ENCODE measurements at places on chromosomes 7 and 10.

GRCh38 chr10:97154781-97155180, 31.0 kb downstream of the SLIT1 start:
- no peak for DNase-seq

DNA sequence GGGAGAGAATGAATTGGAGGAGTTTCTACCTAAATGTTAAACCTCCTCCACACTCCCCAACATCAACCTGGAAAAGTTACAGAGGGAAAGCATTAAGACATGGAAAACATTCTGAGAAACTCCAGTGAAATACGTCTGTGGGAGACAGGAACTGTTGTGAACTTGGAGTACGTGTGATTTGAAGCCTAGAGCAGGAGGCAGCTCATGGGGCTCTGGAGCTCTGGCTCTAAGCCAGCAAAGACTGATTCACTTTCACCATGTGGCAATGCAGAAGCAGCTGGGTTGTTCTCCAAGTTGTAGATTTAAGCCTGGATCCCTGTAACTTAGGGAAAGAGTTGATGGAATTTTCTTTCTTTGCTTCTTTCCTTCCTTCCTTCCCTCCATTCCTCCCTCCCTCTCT, 503.2 kb downstream of the NRG3 start:
- DNase-seq: peak; percentile 63

- DNase-seq: no peak
Observed at GRCh38 chr7:132109769-132110168, 466.5 kb downstream of the PLXNA4 start.

GRCh38 chr7:26398427-26398755, 106.7 kb downstream of the SNX10 start:
- no peak for DNase-seq

- no peak for DNase-seq
Observed at GRCh38 chr10:65898055-65898454, 1027.8 kb upstream of the LRRTM3 start.

- DNase-seq: no peak
Observed at GRCh38 chr7:26073041-26073440, 79.0 kb upstream of the NFE2L3 start.

- no peak for DNase-seq
Observed at GRCh38 chr7:68604541-68604940, 993.7 kb upstream of the AUTS2 start.
